Left renal pelvis (tissue), 4 donors: ENCODE measurements at places on chromosomes 6 and 20. TPM values are rescaled to one million over a fixed set of nuclear protein-coding genes. Genes with fewer than 3 reads are reported as not detected.
A peak's percentile ranks its signal among the peaks of the same experiment; 100 is the strongest.

GRCh38 chr20:52994184-52994970, 22.2 kb downstream of the TSHZ2 start:
- no peak for DNase-seq

- peak; percentile 75 for DNase-seq
Measured at GRCh38 chr6:168313431-168314011, 6.1 kb downstream of the DACT2 start.

- DNase-seq: no peak
Measured at GRCh38 chr6:68673255-68673654, 38.2 kb downstream of the ADGRB3 start.

The PCSK2 gene
- 1.6 TPM for polyA plus RNA-seq

- no peak for DNase-seq
Measured at GRCh38 chr20:48273843-48274242, 488.6 kb upstream of the SULF2 start.

DNA sequence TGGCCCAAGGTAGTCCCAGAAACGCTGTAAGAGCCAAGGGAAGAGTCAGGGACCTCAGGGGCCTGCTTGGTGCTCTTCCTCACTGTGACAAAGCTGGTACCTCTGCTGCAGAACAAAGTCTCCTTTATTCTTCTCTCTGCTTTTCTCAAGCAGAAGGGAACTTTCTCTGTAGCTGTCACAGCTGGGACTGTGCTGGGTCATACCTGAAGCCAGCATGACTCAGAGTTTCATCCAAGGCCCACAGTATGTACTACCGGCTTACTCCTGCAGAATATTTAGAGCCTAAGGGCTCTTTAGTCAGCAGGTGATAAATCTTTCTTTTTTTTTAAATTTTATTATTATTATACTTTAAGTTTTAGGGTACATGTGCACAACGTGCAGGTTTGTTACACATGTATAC, 183.2 kb downstream of the TINAG start:
- no peak for DNase-seq

The SYCP2L gene
- 3.8 TPM for polyA plus RNA-seq

DNA sequence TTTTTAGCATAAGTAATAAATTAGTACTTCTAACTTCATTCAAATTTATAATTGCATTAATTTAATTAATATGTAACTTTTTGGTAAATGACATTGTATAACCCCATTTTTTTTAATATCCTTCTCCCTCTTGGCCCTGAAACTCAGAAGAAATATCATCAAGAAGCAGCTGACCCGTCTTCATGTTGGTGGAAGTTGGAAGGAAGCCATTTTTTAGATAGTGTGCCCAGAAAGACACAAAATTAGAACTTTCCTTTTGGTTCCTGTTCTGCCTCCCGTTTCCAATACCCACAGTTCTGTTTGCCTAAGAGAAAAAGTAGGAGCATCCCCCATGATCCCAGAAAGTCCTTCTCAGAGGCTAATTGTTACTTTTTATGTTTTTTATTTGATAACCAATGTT, 65.5 kb downstream of the PLCB4 start:
- DNase-seq: no peak

DNA sequence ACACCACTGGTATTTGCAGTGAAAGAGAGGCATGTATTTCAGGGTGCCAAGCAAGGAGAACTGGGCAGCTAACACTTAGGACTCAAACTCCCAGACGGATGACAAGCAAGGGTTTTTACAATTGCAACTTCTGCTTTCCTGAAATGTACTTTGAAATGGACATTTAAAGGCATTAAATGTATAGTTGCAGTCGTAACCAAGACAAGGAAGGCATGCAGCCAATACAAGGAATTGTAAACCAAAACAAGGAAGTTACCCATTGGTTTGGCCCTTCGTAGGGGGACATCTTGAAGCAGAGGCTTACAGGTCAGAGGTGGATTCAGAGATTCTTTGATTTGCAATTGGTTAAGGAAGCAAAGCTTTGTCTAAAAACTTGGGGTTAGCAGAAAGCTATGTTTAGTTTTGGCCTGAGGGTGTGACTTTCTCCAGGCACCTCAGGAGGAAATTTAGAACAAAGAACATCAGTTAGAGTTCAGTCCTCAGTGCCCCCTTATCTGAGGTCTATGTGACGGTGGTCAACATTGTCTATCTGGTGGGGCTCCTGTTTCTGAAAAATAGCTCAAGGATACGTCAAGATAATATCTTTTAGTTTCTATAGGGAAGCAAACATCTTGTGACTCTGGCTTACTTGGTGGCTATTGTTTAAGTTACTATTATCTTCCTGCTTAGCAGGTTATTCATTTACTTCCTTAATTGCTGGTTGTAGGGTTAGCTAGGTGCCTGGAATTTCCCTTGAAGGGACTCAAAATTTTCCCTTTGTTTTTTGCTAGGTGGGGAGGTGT, 266.0 kb downstream of the CD83 start:
- no peak for DNase-seq

GRCh38 chr6:158863646-158864045, 44.5 kb upstream of the EZR start:
- DNase-seq: no peak

DNA sequence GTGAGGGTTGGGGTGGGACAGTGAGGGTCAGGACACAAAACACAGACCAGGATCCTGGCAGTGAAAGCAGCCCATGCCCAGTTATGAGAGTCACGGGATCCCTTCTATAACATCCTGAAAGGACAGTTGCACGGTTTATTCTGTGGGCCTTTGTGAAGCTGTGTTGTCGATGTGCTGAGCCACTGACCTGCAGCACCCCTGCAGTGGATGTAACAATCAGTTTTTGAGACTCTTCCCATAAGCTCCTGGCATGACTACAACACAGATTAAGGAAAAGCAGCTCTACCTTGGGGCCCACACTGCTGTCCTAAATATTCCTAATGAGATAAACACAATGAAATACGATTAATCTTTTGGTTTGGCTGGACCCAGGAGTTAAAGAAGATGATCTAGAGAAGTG, 3.7 kb downstream of the PYGB start:
- DNase-seq: no peak

GRCh38 chr6:111840803-111841202, 32.4 kb downstream of the FYN start:
- no peak for DNase-seq

DNA sequence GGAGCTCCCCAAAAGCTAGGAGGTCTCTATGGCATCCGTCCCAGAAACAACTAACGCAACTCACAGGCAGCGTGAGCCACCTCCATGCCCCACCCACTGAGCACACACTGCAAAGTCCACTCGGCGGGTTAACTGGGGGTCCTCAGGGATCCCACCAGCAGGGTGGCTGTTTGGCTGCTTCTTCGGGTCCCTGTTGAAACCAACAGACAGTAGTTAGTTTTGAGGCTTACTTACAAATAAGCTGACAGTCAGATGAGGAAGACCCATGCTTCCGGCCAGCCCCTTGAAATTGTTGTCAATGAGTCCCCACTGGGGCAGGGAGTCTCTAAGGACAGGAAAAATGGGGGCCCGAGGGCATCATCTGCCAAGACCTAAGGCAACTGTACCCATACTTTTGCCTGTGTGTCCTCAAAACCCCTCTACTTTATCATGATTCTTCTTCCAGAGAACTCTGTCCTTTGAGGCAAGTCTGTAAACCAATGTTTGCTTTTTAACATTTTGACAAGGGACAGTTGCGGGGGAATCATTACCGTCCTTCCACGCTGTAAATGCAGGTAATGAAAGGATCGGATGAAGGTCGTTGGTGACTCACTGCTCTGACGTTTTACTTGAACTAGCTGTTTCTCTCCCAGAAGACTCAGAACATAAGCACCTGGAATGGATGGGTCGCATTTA, 2.2 kb upstream of the PCK1 start:
- DNase-seq: no peak

- no peak for DNase-seq
Measured at GRCh38 chr6:38215225-38215624, 395.7 kb downstream of the ZFAND3 start.

The TRIM10 gene
- 0.49 TPM for polyA plus RNA-seq

DNA sequence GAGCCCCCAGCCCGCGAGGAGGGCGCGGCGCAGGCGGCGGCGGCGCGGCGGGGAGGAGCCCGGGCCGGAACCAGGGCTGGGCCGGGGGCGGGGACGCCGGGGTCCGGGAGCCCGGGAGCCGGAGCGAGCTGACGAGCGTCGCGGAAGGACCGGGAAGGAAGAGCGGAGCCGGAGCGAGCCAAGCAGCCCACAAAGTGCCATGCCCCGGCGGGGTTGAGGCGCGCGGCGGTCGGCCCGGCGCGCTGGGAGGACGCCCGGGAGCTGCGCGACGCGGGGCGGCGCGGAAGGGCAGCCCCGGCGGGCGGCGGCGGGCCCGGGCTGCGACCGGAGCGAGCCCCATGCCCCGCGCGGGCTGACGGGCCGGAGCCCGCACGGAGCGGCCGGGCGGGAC, 289 bp downstream of the FOXP4 start:
- no peak for DNase-seq

The MED23 gene
- 50.2 TPM for polyA plus RNA-seq

The NOTCH4 gene
- polyA plus RNA-seq: 18.5 TPM

The EMILIN3 gene
- 11.1 TPM for polyA plus RNA-seq

GRCh38 chr6:18215436-18215835, 48.9 kb downstream of the DEK start:
- no peak for DNase-seq

GRCh38 chr6:112040956-112041355, 12.9 kb upstream of the CCN6 start:
- DNase-seq: no peak

The PNLDC1 gene
- 0.12 TPM for polyA plus RNA-seq

DNA sequence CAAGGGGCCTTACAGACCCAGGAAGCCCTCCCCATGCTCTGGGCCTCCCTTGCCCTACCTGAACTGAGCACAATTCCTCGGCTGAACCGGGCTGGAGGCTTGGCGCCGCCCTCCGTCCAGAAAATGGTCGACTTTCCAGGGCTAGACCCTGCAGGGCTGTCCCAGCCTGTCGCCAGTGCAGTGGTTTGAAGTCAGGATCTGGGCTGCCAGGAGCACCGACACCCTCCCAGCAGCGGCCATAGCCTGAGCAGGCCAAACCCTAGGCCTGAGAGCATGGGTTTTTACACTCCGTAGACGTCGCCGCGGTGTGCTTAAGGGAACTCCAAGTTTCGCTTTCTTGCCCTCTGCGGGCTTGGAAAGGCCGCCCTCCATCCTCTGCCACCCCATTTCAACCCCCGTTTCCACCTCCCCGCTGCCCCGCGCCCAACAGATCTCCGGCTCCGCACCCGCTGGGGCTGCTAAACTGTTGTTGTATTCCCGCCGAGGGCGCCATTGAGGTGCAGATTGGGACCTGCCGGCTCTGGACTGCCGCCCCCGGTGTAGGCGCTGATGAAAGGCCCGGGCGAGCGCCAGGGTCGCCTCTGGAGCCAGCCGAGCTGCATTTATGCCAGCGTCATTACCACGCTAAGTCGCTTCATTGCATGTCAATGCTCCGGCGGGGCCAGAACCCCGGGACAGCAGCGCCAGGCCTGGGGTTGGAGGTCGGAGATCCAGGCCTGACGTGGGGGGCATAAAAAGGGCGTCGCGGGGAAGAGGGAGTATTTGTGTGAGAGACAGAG, 2.2 kb upstream of the TFAP2A start:
- no peak for DNase-seq
